ENCODE measurements at places on chromosomes 4 and X.

DNA sequence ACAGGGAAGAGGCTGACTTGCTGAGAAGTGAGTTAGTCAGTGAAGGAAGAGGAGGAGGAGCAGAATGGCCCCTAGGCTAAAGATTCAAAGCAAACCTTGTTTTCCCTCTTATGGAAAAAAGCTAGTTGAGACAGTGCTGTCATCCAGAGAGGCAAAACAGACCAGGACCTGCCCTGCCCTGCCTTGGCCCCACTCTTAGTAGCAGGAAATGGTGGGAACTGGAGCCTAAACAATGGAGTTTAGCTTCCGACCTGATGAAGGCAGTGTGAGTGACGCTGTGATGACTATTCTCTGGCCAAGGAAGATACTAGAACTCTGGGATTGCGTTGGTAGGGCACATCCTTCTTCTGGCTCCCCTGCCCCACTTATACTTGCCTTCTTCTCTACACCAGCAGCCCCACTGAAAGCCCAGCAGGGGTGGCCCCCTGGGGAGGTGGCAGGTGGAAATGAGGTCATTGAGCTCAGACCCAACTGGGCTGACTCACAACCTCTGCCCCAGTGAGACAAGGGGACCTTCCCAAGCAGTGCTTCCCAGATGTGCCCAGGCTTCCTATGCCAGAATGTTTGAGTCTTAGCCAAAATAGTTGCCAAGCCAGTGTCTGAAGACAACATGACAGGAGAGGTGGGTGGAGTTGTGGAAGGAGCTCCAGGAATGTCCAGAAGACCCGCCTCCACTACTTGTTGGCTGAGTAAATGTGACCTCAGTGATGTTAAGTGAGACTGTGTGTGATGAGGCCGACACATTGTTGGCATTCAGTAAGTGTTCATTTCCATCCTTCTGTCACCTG, 38.8 kb downstream of the MSN start:
- peak; percentile 20 for DNase-seq

GRCh38 chrX:15451913-15452312, 41.2 kb downstream of the PIR start:
- DNase-seq: no peak

- no peak for DNase-seq
Observed at GRCh38 chr4:81455897-81456296, 15.8 kb downstream of the RASGEF1B start.

DNA sequence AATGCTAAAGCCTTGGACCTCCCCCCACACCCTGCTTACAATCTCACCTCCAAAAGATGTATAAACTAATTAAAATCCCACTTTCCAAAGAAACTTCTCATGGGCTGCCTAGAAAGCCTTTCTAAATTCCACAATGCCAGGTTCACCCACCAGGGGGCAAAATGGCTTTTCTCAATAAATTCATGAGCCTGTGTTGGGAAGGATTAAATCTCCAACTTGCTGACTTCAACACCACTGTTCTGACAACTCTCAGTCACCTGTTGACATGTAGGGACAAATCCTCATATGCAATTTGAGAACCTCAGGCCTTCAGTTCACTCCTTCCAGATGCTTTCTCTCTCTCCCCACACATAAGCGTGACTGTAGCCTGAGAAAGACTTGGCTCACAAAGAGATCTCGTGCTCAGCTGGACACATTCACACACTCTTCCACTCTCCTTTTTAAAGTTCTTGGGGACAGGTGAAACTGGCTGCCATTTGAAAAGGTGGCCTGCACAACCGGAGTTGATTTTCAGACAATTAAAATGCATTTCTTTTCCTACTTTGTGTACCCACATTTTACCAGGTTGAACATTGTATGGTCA, 88.6 kb upstream of the PRPS2 start:
- no peak for DNase-seq

DNA sequence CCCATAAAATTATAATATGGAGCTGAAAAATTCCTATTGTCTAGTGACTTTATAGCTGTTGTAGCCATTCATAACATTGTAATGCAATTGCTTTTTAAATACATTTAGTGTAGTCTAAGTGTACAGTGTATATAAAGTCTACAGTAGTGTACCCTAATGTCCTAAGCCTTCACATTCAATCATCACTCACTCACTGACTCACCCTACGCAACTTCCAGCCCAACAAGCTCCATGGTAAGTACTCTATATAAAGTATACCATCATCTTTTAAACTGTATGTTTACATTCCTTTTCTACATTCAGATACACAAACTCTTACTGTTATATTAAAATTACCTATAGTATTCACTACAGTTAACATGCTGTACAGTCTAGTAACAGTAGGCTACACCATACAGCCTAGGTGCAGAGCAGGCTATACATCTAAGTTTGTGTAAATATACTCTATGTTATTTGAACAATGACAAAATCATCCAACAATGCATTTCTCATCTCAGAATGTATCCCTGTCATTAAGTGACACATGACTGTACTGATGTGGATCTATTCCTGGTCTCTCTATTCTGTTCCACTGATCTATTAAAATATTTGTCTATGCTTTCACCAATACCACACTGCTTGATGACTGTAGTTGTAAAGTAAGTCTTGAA, 33.7 kb downstream of the CLOCK start:
- DNase-seq: no peak

- peak; percentile 21 for DNase-seq
Observed at GRCh38 chrX:12984603-12985319, 9.9 kb downstream of the TMSB4X start.

DNA sequence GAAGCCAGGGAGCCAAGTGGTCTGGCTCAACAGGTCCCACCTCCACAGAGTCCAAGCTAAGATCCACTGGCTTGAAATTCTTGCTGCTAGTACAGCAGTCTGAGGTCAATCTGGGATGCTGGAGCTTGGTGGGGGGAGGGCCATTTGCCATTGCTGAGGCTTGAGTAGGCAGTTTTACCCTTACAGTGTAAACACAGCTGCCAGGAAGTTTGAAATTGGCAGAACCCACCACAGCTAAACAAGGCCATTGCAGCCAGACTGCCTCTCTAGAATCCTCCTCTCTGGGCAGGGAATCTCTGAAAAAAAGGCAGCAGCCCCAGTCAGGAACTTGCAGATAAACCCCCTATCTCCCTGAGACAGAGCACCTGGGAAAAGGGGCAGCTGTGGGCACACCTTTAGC, 84.9 kb downstream of the EDA2R start:
- DNase-seq: no peak

GRCh38 chr4:20370274-20370673, 118.6 kb downstream of the SLIT2 start:
- no peak for DNase-seq

GRCh38 chrX:17028356-17028755, 81.9 kb downstream of the REPS2 start:
- no peak for DNase-seq

DNA sequence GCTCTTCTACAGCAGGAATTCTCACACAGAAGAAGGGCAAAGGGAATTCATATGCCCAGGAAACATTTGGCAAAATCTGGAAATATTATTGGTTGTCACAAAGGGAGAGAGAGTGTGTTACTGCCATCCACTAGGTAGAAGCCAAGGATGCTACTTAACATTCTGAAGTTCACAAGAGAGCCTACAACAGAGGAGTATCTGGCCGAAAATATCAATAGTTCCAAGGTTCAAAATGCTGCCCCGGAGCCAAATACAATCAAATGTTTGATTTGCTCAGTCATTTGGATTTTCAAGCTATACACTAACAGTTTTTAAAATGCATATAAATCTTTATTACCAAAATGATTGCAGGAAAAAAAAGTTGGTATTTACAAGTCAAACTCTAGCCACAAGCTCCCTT, 18.8 kb downstream of the OTUD4 start:
- no peak for DNase-seq

- DNase-seq: no peak
Observed at GRCh38 chrX:97294041-97294440, 410.3 kb downstream of the RPA4 start.

GRCh38 chrX:81121513-81122363, 80.0 kb downstream of the HMGN5 start:
- peak; percentile 57 for DNase-seq

DNA sequence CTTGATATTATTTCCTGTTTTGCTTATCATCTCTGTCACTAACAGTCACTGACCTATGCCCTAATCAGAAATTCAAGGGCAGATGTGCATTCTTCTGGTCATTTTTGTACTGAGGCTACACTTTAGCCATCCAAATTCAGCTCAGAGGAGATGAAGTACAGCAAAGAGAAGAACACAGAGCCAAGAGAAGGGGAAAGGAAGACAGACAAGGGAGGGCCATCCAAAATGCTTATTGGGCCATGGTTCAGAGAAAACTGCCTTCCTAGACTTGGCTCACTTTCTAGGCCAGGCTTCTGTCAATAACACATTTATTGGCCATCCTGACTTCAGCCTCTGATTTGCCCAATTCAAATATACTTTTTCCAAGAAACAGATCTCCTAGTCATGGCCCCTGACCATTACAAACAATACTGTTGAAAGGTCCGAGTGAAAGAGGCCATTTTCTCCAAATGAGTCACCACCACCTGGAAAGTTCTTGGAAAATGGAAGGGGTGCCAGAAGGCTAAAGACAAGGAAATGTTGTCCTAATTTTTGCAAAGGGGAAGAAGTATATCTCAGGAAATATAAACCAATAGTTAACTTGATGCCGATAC, 56.4 kb downstream of the DCX start:
- no peak for DNase-seq

DNA sequence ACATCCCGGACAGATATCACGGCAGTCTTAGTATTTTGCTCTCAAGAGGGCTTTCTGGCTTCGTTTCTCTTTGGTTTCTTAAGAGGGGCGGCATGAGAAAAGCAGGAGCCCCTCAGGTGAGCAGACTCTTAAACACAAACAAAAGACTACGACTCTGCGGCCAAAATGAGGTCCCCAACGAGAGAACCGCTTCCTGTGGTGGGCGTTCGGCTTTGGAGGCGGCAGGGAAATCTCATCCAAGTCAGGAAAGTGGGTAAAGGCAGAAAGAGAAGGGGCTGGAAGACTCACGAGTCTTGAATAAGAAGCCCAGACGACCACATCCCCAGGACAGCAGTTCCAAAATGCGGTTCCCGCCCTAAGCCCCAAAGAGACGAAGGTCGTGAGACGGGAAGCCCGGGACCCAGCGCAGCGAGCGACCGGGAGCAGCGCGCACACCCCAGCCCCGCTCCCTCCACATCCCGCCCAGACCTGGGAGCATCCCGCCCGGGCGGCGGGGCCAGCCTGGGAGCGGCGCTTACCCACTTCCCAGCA, 409 bp downstream of the UGDH start:
- DNase-seq: peak; percentile 25

GRCh38 chr4:59060895-59061294, 1950.7 kb upstream of the IGFBP7 start:
- no peak for DNase-seq

All from NK-92 treated with Interleukin-12 subunit alpha and Interleukin-12 subunit beta, amount 100 ng/mL, for 24 hours (cell line).